NCI-H2081 treated with DMSO at 0.1 percent for 48 hours (cell line): ENCODE measurements at places on chromosomes 5 and 9.

DNA sequence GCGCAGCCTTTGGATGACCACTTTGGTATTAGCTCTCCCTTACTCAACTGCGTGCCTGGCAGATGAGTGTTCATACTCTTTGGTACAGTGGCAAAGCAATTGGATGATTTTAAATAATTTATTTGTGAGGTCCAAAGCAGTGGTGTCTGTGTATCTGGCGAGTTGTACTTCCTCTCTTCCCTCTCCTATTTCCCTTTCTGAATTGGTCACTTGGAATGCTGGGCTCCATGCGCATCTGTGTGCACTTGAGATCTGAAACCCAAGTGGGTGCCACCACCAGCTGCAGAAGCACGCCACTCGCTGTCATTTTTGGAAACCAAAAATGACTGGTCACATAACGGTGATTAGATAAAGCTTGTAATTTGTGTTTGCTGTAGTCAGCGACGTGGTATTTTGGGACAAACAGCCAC, 386.0 kb upstream of the KLF4 start:
- no peak for DNase-seq

GRCh38 chr9:21945606-21946005, 48.6 kb downstream of the CDKN2A start:
- DNase-seq = no peak

DNA sequence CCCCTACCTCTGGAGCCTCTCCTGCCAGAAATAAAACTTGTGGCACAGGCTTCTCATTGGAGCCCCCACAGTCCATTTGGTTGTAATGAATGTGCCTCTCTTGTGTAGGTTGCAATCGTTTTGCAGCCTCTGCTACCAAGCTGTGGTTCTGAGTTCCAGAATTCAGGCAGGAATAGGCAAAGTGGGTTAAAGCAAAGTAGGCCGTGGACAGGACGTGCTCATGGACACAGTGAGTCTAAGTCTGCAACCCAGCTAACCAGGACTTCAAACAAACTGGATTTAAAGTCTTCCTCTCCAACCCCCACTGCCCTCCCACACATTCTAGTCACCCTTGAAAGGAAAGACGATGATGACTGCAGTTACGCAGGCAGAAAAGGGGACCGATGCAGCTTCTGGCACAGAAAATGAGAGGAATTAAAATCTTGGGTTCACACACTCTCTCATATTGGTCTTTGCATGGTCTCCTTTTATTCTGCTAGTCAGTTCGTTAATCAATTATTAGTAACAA, 260.0 kb downstream of the PIK3R1 start:
- DNase-seq = no peak

DNA sequence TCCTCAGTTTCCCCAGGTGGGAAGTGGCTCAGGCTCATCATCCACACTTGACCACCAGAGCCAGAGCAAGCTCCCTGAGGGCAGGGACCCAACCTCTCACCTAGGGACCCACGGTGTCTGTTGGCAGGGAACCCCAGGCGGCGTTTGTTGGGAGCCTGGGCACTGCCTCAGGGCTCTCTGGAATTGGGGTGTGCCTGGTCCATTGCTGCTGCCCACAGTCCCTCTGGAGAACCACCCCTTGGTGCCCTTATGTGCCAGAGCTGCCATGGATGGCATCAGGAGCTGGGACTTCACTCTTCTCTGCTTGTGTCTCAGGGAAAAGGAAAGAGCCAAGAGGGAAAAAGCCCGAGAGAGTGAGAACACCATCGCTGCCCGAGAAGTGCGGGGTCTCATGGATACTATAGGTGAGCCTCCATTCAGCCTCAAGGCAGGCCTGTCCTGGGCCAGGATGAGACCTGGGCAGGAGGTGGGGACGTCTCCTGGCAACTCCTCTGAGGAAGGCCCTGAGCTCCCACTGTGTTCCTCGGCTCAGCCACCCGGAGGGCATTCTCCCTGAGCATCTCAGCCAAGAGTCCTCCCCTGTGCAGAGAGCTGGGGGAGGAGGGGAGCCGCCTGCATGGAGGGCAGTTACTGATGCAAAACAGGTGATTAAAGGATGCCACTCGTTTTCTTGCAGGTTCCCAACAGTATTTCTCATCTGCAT, 4.5 kb downstream of the CCDC180 start:
- DNase-seq = no peak

- DNase-seq = no peak
Observed at GRCh38 chr5:111742177-111742994, 14.6 kb downstream of the NREP start.
